ENCODE measurements at places on chromosomes 12 and 14.

GRCh38 chr14:99892406-99892805 lies 99.2 kb downstream of the EML1 start:
- no peak for DNase-seq

DNA sequence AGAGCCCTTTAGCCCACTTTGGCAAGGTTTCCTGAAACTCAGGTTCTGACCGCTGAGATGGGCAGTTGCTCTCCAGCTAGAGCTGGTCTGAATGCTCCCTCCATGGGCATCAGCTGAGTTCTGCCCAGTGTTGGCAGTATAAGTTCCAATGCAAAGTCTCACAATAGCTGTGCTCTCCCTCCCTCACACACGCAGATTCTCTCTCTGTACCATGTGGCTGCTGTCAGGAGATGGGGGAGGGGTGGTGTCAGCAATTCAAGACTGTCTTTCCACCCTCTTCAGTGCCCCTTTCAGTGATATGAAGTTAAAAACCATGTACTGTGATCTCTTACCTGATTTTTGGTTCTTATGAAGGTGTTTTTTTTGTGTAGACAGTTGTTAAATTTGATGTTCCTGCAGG lies 164.3 kb upstream of the PLEKHA5 start:
- no peak for DNase-seq

GRCh38 chr14:36988989-36989388 lies 183.4 kb downstream of the SLC25A21 start:
- DNase-seq: no peak

- DNase-seq: no peak
These were observed 118.0 kb downstream of the NUAK1 start for GRCh38 chr12:106020736-106021135.

DNA sequence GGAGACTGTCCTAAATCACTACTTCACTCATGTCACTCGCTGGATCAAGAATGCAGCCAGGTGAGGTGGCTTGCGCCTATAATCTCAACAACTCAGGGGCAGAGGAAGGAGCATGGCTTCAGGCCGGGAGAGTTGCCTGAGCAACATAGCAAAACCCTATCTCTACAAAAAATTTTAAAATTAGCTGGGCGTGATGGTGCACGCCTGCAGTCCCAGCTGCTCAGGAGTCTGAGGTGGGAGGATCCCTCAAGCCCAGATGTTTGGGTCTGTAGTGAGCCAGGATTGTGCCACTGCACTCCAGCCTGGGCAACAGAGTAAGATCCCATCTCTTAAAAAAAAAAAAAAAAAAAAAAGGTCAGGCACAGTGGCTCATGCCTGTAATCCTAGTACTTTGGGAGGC lies 5.9 kb downstream of the SMAGP start:
- DNase-seq: no peak

DNA sequence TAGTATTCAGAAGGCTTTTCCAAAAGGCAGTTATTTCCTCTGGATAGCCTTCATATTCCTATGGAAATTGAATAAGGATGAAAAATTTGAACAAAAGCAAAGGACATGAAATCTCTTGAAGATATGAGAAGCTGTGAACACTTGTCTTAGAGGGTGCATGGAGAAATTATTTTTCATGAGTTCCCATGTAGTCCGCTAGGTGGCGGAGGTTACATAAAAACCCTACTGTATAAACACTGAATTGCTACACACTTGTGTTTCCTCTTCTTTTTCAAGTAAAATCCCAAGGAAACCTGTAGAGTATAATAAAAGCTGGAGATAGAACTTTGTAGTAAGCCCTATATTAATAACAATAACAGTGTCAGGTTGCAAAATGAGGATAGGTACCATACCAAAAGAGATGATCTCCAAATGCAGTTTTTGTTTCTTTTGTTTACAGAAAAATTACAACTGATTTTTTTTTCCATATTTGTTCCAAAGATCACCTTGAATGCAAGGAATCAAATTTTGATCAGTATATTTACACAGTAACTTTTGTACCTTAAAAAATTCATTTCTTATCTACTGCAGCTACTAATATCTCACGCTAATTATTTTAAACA lies 37.8 kb upstream of the OR4E1 start:
- peak; percentile 36 for DNase-seq

DNA sequence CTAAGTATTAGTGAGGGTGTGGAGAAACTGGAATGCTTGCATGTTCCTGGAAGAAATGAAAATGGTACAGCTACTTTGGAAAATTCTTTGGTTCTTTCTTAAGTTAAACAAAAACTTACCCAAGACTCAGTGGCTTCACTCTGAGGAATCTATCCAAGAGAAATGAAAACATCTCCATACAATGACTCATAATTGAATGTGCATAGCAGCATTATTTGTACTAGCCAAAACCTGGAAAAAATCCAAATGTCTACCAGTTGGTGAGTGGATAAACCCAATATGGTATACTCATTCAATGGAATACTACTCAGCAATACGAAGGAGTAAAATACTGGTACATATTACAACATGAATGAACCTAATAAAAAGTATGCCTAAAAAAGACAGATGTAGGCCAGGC lies 18.0 kb upstream of the CRACR2A start:
- DNase-seq: no peak

DNA sequence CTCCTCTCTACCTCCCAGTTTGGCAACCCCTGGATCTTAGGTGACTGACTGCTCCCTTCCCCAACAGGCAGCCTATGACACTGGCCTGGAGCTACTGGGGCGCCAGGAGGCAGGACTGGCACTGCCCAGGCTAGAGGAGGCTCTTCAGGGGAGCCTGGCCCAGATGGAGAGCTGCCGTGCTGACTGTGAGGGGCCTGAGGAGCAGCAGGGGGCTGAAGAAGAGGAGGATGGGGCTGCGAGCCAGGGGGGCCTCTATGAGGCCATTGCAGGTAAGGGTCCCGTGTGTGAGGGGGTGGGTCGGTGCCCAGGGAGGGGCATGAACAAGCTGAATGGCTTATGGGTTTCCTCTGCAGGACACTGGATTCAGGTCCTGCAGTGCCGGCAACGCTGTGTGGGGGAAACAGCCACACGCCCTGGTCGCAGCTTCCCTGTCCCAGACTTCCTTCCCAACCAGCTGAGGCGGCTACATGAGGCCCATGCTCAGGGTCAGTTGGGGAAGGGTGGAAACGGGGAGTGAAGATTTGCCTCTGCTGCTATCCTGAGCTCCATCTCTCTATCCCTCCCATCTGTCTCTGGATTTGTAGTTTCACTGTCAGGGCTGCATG lies 2.2 kb downstream of the P3H3 start:
- DNase-seq: no peak

DNA sequence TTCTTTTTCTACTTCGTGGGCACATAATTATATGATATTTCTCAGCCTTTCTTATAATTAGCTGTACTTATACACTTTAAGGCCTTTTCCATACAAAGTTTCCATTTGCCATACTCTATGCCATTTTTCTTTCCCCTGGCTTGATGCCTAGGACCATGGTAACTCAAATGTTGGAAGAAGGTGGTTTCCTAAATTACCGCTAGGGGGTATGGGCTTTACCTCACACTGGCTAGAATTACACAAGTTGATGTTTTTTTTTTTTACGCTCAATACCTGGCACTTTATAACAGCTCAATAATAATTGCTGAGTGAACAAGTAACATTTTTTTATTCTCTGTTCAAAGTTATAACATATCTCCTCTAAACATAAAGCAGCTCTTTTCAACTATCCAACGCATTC lies 306.8 kb upstream of the LRFN5 start:
- no peak for DNase-seq

GRCh38 chr14:61147381-61147821 lies 133.7 kb downstream of the TMEM30B start:
- no peak for DNase-seq

DNA sequence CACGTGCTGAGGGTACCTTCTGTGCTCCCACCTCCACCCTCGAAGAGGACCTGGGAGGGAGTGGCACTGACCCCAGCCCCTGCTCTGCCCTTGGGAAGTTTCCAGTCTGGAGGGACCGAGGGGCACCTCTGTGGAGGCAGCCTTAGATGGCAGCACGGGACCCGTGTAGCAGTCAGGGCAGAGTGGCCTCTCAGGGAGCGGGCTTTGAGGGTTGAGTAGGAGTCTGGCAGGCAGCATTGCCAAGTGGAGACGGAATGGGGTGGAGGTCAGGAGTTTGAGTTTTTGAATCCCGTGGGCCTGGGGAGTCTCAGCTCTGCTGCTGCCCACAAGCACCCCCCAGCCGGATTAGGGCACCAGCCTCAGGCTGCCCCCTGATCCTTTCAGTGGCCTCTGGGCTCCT lies 21.6 kb downstream of the KIF26A start:
- no peak for DNase-seq

DNA sequence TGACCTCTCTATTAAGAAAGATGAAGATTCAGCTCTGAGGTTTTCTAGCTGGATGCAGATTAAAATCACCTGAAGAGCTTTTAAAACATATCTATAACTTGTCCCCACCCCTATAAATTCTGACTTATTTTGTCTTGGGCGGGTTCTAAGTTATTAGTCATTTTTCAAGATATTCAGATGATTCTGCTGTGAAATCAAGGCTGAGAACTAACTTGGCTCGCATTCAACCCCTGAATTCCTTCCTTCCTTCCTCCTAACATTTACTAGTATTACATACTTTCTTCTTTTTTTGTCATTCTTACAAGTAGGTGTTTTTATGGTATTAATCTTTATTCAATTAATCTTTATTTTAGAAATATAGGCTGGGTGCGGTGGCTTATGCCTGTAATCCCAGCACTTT lies 55.4 kb downstream of the SSPN start:
- no peak for DNase-seq

DNA sequence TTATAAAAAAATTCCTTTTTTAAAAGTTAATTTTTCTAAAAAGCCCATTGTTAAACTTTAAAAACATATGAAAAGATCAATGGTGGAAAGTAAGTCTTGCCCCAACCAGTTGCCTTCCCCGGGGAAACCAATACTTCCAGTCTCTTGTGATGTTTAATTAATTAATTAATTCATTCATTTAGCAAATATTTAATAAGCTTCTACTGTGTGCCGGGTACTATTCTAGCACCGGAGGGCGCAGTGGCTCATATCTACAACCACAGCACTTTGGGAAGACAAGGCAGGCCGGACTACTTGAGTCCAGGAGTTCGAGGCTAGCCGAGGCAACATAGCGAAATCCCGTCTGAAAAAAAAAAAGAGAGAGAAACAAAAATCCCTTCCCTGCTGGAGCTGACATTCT lies 87.4 kb downstream of the HECTD4 start:
- peak; percentile 6 for DNase-seq

DNA sequence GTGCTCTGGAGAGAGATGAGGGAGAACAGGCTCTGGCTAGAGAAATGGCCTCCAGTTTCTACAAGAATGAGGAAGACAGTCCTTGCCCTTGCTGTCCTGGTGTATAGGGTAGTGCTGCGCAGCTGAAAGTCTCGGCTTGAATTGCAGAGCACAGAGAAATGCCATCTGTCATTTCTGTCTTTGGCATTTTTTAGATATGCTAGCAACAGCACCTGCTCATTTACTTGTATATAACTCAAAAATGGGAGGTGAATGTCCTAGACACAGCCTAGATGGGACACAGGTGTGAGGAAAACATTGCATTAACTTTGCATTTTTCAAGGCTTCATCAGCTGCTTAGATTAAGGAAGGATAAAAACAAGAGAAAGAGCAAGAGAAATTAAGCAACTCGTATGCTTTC lies 35.8 kb downstream of the GPR19 start:
- DNase-seq: no peak

- DNase-seq: no peak
These were observed 197.4 kb upstream of the PRMT8 start for GRCh38 chr12:3293446-3294161.

DNA sequence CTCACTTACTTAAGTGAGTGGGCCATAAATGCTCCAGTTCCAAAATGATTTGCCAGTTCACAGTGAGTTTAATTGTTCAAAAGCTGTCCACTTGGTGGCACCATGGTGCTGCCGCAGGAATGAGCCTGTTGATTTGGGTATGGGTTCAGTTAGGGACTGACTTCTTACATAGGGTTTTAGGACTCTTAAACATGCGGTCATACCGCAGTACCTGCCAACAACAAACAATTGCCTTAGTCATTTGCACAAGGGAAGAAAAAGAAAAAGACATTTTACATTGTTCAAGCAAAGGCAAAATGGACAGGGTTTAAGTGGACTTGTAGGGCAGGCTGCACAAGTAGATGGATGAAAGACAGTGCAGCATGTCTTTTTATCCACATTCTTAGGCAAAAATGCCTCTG lies 80.0 kb upstream of the DBX2 start:
- peak; percentile 53 for DNase-seq

- no peak for DNase-seq
These were observed 152.7 kb upstream of the RMST start for GRCh38 chr12:97309921-97310320.

- no peak for DNase-seq
These were observed 23.2 kb downstream of the ZFYVE1 start for GRCh38 chr14:73003681-73004080.

- no peak for DNase-seq
These were observed 61.6 kb upstream of the KTN1 start for GRCh38 chr14:55518391-55518790.

DNA sequence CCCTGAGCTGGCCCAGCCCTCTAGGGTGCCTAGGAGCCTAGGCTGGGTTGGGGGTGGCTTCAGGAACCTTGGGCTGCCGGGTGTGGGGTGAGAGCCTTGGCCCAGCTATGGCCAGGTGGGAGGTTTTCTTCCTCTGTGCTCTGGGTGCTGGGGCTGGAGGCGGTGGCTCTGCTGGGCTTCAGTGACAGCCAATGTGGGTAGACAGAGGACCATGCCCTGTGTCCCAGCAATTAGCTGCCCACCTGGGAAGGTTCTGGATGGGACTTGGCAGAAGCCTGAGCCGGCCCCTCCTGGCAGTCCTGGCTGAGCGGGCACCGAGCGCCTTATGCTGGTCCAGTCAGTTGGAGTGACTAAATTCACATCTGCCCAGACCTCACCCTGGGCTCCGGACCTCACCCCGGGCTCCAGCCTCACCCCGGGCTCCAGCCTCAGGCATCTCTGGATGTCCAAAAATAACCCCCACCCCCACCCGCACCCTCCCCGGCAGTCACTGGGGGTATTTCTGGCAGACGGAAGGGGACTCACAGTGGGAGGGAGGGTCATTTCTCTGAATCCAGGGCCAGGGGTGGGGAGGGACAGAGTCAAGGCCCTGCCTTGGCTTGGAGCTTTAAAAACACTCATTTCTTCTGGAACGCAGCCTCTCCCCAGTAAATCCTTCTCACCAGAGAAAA lies 46.9 kb downstream of the CYP46A1 start:
- no peak for DNase-seq
